Kidney (tissue), 22 donors: ENCODE measurements at places on chromosomes 1 and 21. TPM values are rescaled to one million over a fixed set of nuclear protein-coding genes. Genes with fewer than 3 reads are reported as not detected.

GRCh38 chr21:35197191-35197590 lies 148.1 kb upstream of the RUNX1 start:
- no peak for DNase-seq

- DNase-seq = no peak
Measured at GRCh38 chr1:221040691-221041285, 161.5 kb downstream of the HLX start.

DNA sequence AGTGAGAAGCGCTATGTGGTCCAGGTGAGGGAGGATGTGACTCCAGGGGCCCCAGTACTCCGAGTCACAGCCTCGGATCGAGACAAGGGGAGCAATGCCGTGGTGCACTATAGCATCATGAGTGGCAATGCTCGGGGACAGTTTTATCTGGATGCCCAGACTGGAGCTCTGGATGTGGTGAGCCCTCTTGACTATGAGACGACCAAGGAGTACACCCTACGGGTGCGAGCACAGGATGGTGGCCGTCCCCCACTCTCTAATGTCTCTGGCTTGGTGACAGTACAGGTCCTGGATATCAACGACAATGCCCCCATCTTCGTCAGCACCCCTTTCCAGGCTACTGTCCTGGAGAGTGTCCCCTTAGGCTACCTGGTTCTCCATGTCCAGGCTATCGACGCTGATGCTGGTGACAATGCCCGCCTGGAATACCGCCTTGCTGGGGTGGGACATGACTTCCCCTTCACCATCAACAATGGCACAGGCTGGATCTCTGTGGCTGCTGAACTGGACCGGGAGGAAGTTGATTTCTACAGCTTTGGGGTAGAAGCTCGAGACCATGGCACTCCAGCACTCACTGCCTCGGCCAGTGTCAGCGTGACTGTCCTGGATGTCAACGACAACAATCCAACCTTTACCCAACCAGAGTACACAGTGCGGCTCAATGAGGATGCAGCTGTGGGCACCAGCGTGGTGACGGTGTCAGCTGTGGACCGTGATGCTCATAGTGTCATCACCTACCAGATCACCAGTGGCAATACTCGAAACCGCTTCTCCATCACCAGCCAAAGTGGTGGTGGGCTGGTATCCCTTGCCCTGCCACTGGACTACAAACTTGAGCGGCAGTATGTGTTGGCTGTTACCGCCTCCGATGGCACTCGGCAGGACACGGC lies 2.2 kb downstream of the CELSR2 start:
- no peak for DNase-seq

DNA sequence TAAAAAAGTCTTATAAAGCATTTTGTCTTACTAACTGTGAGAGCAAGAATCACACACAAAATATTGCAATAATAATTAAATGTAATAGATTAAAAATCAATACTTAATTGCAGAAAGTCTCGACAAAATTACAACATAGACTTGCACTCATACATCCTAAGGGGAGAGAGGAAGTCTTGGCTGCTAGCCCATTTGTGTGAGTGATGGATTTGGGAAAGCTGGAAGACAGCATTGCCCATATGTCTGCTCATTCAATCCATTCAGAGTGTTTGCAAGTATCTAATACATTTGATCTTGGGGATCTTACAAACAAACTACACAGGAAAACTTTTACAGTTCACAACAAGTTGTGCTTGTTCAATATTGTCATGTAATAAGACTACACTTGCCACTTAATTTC lies 140.5 kb downstream of the COL11A1 start:
- DNase-seq = no peak

DNA sequence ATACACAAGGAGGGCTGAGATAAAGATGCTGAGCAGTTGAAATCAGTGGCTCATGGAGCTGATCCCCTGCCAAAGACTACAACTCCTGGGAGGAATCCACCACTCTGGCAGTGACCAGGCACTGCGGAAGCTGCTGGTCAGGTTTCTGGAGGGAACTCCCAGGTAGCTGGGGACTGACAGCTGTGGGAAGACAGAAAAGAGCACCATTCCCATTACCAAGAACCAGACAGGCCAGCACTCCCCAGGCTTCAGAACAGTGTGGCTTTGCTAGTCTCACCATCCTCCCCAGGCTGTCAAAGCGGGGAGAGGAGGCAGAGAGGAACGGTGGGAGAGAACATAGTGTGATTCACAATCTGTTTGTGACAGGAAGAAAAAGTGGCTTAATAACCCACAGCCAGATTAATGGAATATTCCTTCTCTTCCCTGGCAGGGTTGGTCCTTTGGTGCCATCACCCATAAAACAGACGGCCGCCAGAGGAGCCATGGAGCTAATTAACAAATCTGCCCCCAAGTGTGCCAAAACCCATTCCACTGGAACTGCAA lies 92.1 kb downstream of the MAB21L3 start:
- no peak for DNase-seq

GRCh38 chr21:18228060-18228739 lies 16.4 kb upstream of the CHODL start:
- no peak for DNase-seq

GRCh38 chr1:204258213-204259115 lies 44.7 kb upstream of the GOLT1A start:
- peak; percentile 69 for DNase-seq

DNA sequence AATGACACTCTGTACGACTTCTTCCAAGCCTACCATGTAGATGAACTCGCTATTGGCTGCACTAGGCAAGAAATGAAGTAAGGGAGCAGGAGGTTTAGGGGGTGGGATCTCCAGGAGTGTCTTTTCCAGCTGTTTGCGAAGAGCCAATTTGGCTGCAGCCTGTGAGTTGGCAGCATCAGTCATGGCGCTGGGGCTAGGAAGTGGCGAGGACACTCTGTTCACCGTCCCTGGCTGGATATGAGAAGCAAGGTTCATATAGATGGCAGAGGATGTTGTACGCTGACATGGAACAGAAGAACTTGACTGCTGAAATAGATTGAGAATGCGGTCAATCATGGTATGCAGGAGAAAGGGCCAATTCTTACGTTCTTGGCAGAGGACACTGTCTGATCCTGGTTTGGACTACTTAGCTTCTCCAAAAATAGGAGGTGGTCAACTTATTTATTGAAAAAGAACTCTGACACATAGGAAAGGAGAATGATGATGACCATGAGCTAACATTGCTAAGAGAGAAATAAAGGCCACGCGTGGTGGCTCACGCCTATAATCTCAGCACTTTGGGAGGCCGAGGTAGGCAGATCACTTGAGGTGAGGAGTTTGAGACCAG lies 41.2 kb downstream of the SLC27A3 start:
- no peak for DNase-seq

DNA sequence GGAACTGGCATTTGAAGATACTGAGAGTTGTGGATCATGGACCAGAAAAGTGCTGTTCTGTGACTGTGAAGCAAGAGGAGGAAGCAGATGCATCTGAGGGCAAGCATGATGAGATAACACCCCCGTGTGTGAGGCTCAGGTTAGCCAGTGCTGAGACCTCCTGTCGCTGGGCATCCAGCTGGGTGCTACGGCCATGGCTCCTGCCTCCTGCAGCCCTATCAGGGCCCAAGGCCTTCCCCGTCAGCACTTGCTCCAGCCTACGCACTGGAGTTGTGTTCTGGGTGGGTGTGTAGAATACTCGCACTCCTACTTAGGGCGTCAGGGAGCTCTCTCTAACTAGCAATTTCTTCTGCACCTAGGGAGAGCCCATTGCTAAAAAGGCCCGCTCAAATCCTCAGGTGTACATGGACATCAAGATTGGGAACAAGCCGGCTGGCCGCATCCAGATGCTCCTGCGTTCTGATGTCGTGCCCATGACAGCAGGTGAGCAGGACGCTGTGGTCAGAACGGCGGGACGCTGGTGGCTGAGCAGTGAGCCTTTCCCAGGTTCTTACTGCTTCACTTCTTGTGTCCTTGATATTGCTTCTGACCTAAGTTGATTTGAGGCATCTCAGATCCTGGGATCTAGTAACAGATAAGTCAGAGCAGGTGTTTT lies 6.5 kb downstream of the PPIE start:
- DNase-seq = no peak

GRCh38 chr21:15063814-15064575 lies 805 bp downstream of the NRIP1 start:
- peak; percentile 89 for DNase-seq

- no peak for DNase-seq
Measured at GRCh38 chr1:9630331-9631111, 21.0 kb upstream of the PIK3CD start.

- no peak for DNase-seq
Measured at GRCh38 chr1:93475681-93476080, 27.8 kb downstream of the FNBP1L start.

GRCh38 chr1:214282630-214283242 lies 1.8 kb downstream of the SMYD2 start:
- no peak for DNase-seq

- DNase-seq = no peak
Measured at GRCh38 chr1:78843111-78843510, 163.4 kb downstream of the ADGRL4 start.

- DNase-seq = no peak
Measured at GRCh38 chr1:10694274-10694632, 102.2 kb downstream of the CASZ1 start.

DNA sequence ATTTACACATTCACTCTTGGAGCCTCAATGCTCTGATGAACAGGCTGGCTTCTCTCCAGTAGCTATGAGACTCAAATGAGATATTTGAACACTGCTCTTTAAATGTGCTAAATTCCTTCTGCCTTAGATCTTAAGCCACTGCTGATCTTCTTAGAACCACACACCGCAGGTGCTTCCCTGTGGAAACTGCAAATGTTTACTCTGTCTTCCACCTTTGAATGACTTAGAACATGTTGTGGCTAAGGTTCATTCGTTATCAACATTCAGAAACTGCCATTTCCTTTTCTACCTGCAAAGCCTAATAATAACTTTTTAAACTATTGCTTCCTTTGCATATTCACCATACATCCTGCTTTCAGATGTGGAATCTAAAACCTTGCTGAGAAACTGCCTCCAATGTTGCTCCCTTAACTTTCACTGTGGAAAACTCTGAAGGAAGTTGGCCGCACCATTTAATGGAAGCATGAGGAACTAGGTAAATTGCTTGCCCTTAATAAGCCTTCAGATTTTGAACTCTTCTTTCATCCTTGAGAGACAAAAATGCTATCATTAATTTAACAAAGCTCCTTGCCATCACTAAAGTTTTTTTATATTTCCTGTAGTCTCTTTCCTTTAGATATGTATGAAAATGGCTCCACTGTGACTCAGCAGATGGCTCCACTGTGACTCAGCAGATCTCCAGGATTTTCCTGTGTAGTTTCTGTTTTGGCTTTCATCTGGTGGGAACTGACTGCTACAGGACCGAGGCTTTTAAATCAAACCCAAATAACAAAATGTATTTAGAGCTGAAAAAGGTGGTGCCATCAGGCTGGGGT lies 143.8 kb downstream of the TNFSF18 start:
- no peak for DNase-seq

DNA sequence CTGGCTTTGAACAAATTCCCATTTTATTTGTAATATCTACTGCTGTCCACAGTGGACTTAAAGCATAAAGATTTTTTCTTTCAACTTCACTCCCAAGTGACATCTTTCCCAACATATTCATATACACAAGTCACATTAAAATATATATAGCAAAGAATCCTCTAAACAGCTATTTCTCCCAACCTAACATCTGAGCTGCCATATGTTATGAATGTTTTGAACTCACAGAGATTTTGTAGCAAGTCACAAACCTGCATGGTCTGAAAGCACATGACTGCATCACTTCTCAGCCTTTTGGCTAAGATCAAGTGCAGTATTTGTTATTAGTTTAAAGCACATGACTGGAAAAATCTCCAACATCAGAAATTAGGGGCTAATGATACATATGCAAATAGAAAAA lies 7.7 kb upstream of the HFM1 start:
- DNase-seq = no peak

DNA sequence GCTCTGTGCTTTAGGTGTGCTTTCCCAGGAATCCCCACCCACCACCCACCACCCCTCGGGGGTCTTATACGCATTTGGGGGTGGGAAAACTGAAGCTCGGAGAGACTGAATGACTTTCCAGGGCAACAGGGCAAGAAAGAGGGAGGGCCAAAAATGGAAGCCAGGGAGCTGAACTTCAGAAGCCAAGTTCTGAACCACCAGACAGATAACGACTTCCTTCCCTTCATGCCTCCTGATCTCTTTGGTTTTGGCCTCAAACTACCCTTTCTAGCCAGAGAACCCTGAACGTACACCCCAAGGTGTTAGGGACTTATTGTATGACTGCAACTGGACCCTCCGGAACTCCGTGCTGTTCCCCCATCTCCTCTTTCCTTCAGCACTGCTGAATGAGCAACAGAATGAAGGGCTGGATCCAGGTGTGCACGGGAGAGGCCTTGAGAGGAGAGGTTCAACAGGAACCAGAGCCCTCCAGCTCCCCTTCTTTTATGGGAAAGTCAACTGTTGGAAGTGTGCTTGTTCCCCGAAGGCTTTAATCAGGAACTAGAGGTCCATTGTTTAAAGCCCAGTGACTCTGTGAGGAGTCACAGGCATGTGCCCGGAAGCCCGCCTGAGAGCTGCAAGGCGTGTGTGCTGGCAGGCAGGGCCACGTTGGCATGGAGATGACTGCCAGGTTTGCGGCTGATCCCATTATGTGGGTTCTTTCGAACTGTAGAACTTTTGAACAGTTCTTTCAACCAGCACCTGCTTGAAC lies 3.1 kb downstream of the BACE2 start:
- DNase-seq = peak; percentile 44

DNA sequence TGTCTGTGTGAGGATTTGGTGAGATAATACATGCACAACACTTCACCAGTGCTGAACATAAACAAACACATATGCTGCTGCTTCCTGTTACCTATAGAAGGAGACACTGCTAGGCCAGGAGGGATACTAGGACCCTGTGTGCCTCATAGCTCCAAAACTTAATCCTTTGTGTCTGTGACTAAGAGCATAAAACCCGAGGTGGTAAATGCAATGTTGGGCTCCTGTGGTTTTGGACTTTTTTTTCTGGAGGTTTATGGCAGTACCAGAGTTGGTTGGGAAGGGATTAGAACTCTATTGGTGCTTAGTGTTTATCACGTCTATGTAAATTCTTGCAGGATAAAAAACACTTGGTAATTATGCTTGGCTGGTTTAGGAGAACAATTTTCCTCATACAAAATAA lies 122.9 kb downstream of the NUF2 start:
- no peak for DNase-seq

DNA sequence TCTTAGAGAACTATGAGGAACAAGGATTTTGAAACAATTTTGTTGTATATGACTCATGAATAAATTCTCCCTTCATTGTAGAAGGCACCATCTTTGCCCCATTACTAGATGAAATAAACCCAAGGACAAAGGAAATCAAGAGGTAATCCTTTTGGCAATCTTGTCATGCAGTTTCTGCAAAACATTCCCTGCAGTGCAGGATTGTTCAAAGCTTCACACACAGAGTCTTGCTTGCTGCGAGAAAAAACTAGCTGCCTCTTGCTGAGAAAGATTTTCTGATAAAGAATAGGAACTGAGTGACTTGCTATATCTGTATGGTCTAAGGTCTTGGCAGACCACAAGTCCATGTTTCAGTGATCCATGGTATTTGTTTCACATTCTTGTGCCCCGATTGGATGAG lies 657.4 kb upstream of the ADGRL4 start:
- no peak for DNase-seq

Gene OR10J1
- not detected for polyA plus RNA-seq

Gene PLA2G2F
- polyA plus RNA-seq = not detected

Gene RIIAD1
- 4.0 TPM for polyA plus RNA-seq

Gene OR6N1
- polyA plus RNA-seq = not detected

Gene SPRR5
- not detected for polyA plus RNA-seq

Gene PGBD5
- 2.0 TPM for polyA plus RNA-seq

Gene COL11A1
- not detected for polyA plus RNA-seq

Gene AMY2A
- 0.26 TPM for polyA plus RNA-seq

Gene LCE2A
- not detected for polyA plus RNA-seq
